A549 treated with ZK216348 at 1 μM for 4 hours (cell line): ENCODE measurements at places on chromosomes 7 and 10. TPM values are rescaled to one million over a fixed set of nuclear protein-coding genes. Genes with fewer than 3 reads are reported as not detected.

The CRTAC1 gene
- 1.0 to 1.4 TPM (median 1.2 TPM) in 5 replicates for total RNA-seq

The LHFPL3 gene
- not detected in 5 replicates for total RNA-seq

The PAX4 gene
- total RNA-seq = not detected in 5 replicates

The CLDN15 gene
- 6.5 to 14.6 TPM (median 12.5 TPM) in 5 replicates for total RNA-seq

The EPHA1 gene
- 0.29 TPM in 1 of 5 replicates, not detected in the others for total RNA-seq

The EFCAB10 gene
- 1.7 to 5.2 TPM (median 2.5 TPM) in 5 replicates for total RNA-seq

The YAE1 gene
- total RNA-seq = 17.3 to 26.2 TPM (median 18.4 TPM) in 5 replicates

The EPHB6 gene
- total RNA-seq = 0.17 to 1.2 TPM (median 0.32 TPM) in 5 replicates

The PDK4 gene
- total RNA-seq = 9.4 to 17.3 TPM (median 16.3 TPM) in 5 replicates

The CFAP70 gene
- total RNA-seq = 0.11 to 0.22 TPM (median 0.12 TPM) in 5 replicates

The AMPH gene
- total RNA-seq = 0.18 TPM in 1 of 5 replicates, not detected in the others

The GOLGA7B gene
- 2.9 to 4.5 TPM (median 4.0 TPM) in 5 replicates for total RNA-seq

The OPN4 gene
- total RNA-seq = not detected in 5 replicates

The WNT2 gene
- not detected in 5 replicates for total RNA-seq

The SAMD9 gene
- 2.6 to 6.5 TPM (median 5.3 TPM) in 5 replicates for total RNA-seq

The TRIM74 gene
- total RNA-seq = 0.13 to 0.36 TPM (median 0.21 TPM) in 3 of 5 replicates, not detected in the others

The CHST3 gene
- total RNA-seq = 31.8 to 48.4 TPM (median 41.8 TPM) in 5 replicates

The TMEM236 gene
- 0.04 to 0.09 TPM (median 0.05 TPM) in 5 replicates for total RNA-seq

The LAMB4 gene
- total RNA-seq = 0.14 to 0.26 TPM (median 0.22 TPM) in 4 of 5 replicates, not detected in the other

The SPDYE16 gene
- not detected in 5 replicates for total RNA-seq

The LIPF gene
- not detected in 5 replicates for total RNA-seq

The PIK3CG gene
- not detected in 5 replicates for total RNA-seq

The CALHM3 gene
- 0.27 to 0.55 TPM (median 0.32 TPM) in 5 replicates for total RNA-seq

The HMX3 gene
- total RNA-seq = 0.14 TPM in 1 of 5 replicates, not detected in the others

The LBX1 gene
- not detected in 5 replicates for total RNA-seq

The NPY4R gene
- 31.8 to 57.9 TPM (median 44.7 TPM) in 5 replicates for total RNA-seq

The AKR1C3 gene
- 1,163 to 1,231 TPM (median 1,180 TPM) in 5 replicates for total RNA-seq

The ZC3HAV1L gene
- total RNA-seq = 4.2 to 9.8 TPM (median 6.5 TPM) in 5 replicates

The SSC4D gene
- 0.92 to 2.2 TPM (median 1.0 TPM) in 5 replicates for total RNA-seq

The CD36 gene
- 0.14 to 0.19 TPM in 2 of 5 replicates, not detected in the others for total RNA-seq

The C7orf33 gene
- not detected in 5 replicates for total RNA-seq

The FXYD4 gene
- total RNA-seq = not detected in 5 replicates

The GIMAP4 gene
- total RNA-seq = not detected in 5 replicates

The SFTPD gene
- 0.19 to 0.41 TPM (median 0.21 TPM) in 5 replicates for total RNA-seq

The PAXIP1 gene
- total RNA-seq = 13.0 to 15.4 TPM (median 14.8 TPM) in 5 replicates

The KIN gene
- 12.0 to 24.9 TPM (median 12.7 TPM) in 5 replicates for total RNA-seq

The BEND7 gene
- 9.5 to 14.3 TPM (median 10.6 TPM) in 5 replicates for total RNA-seq

The HK1 gene
- 37.5 to 44.1 TPM (median 40.7 TPM) in 5 replicates for total RNA-seq

The ASAH2 gene
- total RNA-seq = 0.42 to 3.6 TPM (median 2.4 TPM) in 5 replicates

The ASZ1 gene
- not detected in 5 replicates for total RNA-seq

The ADCY1 gene
- 1.4 to 2.9 TPM (median 2.2 TPM) in 5 replicates for total RNA-seq

The BICC1 gene
- total RNA-seq = 14.9 to 23.2 TPM (median 20.5 TPM) in 5 replicates

The RAB18 gene
- total RNA-seq = 67.0 to 121 TPM (median 84.9 TPM) in 5 replicates

The EGR2 gene
- 0.26 to 0.54 TPM (median 0.43 TPM) in 5 replicates for total RNA-seq

The CYP2C18 gene
- total RNA-seq = 0.11 to 0.12 TPM in 2 of 5 replicates, not detected in the others

The CYP2C19 gene
- total RNA-seq = not detected in 5 replicates

The SPDYE11 gene
- total RNA-seq = not detected in 5 replicates

The CPA2 gene
- 0.18 to 0.28 TPM in 2 of 5 replicates, not detected in the others for total RNA-seq

The NYAP1 gene
- 1.9 to 5.7 TPM (median 4.1 TPM) in 5 replicates for total RNA-seq

The DPP6 gene
- not detected in 5 replicates for total RNA-seq

The CYP26C1 gene
- total RNA-seq = not detected in 5 replicates

The BTBD16 gene
- total RNA-seq = 0.22 to 0.92 TPM (median 0.58 TPM) in 5 replicates
